Motor neuron (in vitro differentiated cells): ENCODE measurements at places on chromosomes 6 and 20. TPM values are rescaled to one million over a fixed set of nuclear protein-coding genes. Genes with fewer than 3 reads are reported as not detected.

ECT2L gene
- 0.32 and 0.38 TPM in 2 replicates for total RNA-seq

IPCEF1 gene
- total RNA-seq = 0.52 and 3.7 TPM in 2 replicates

C20orf144 gene
- 1.4 and 1.5 TPM in 2 replicates for total RNA-seq

ADTRP gene
- total RNA-seq = 3.4 and 4.1 TPM in 2 replicates
